ENCODE measurements at places on chromosomes 3 and 15.

DNA sequence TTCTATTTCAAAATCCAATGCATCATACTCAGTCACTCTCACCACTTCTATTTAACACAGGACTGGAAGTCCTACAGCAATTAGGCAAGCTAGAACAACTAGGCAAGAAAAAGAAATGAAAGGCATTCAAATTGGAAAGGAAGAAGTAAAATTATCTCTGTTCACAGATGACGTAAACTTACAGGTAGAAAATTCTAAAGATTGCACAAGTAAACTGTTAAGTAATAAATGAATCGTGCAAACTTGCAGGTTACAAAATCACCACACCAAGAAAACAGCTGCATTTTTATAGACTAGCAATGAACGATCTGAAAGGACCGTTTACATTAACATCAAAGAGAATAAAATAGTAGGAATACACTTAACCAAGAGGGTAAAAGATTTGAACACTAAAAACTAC, 36.2 kb downstream of the CHST2 start:
- peaks cover 13% of the 10 kb centered on the region for H3K27me3 ChIP-seq
- H3K27ac ChIP-seq, result no peak overlapping the region
- H3K4me3 ChIP-seq, result no peak overlapping the region
- peaks cover 12% of the 10 kb centered on the region for H3K4me1 ChIP-seq
- no peak for DNase-seq
- H3K36me3 ChIP-seq, result no peaks in the 10 kb centered on the region

DNA sequence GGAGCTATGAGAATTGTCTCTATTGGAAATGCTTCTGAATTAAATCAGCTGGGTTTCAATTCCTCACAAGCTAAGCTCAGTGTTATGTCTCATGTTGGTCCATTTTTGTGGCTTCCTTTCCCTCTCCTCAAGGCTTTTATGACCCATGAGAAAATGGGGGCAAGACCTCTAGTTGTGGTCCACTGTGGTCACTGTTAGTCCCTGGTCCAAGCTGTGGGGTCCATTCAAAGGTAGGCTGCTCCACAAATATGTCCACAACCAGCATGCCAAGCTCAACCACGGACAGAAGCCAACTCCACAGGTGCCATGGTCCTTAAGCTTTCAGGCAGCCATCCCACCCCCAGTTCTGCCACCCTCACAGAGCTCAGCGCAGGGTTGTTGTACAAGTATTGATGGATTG, 14.9 kb upstream of the TPM1 start:
- peaks cover 3% of the 10 kb centered on the region for H3K27me3 ChIP-seq
- no peak for DNase-seq
- no peaks in the 10 kb centered on the region for H3K36me3 ChIP-seq

- no peak overlapping the region for H3K4me3 ChIP-seq
- DNase-seq, result peak; percentile 52
- peaks cover 29% of the 10 kb centered on the region for H3K4me1 ChIP-seq
- H3K27ac ChIP-seq, result no peak overlapping the region
- peaks cover 19% of the 10 kb centered on the region for H3K27me3 ChIP-seq
These were observed 36.9 kb downstream of the DNASE1L3 start for GRCh38 chr3:58173669-58174398.

- DNase-seq, result no peak
- no peaks in the 10 kb centered on the region for H3K27me3 ChIP-seq
- no peak overlapping the region for H3K27ac ChIP-seq
- H3K4me3 ChIP-seq, result no peak overlapping the region
These were observed 418.9 kb upstream of the TPRG1 start for GRCh38 chr3:188752850-188753249.
